ENCODE measurements at places on chromosomes 2 and 18.

DNA sequence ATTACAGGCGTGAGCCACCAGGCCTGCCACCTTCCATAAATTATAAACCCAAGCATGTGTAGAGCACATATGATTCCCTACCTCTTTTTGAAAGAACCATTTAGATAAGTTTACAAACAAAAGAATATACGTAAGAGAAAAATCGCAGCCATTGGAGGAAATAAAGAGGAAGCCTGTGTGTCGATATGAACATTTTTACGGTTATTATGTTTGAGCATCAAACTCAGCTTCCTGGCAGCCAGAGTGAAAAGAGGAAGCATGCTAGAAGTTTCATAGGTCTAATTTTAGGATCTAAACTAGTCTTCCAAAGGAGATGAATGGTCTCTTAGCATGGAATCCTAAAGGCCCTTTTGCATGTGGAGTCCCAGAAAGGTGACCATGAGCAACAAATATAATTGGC is 104.3 kb downstream of the PLB1 start:
- no peak for DNase-seq

DNA sequence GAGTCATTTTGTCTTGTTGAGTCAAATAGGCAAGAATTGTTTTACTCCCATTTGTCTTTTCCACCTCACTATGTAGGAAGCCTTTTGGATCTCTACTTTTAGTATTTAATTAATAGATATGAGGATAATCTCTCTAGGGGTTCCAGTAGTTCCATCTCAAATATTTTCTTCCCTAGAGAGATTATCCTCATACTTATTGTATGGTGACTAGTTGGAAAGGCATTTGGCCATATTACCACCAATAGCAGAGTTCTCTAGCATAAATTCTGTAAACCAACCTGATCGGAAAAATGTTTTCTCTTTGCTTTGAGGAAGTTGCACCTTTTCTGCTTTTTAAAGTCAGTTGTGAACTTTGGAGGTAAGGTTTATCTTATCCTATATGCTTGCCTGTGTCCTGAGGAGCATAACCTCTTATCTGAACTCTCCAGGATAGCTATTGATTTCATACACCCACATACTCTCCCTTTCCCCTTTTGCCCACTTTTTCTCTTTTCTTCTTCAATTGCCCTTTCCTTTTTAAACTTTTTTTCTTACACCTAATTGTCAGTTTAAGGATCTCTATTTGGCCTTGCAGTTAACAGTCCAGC is 100.8 kb downstream of the GALNT1 start:
- no peak for DNase-seq

- no peak for DNase-seq
Observed at GRCh38 chr18:68797871-68798270, at the start of gene CCDC102B. Gene CCDC102B (plus strand): TSS chr18:68798080. CDS start chr18:68836764, 38,684 bp downstream.

DNA sequence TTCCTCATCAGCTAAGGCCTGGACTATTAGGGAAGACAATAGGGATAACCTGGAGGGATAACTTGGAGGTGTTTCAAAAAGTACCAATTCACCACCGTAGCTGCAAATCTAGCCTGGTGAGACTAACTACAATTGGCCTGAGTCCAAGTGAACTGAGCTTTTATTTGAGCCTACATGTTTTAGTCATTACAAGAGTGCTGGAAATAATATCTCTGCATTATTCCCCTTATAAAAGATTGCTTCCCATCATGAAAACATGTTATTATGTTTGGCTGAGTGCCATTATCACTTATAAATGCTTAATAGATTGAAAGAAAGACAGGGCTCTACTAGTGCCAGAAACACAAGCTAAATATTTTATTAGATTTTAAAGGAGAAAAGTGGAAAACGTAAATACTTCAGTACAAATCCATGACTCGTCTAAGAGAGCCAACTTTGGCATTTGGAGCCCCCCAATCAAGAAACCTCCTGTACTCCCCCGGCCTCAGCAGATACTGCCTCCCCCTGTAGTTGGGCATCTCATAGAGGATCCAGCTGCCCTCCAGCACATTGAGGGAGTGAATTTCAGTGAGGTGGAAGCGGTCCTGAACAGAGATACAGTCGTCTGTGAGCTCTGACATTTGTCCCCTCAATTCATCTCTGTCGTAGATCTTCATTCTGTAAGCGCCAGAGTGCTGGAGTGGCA is 3.6 kb downstream of the CRYGB start:
- DNase-seq: no peak

- DNase-seq: no peak
Observed at GRCh38 chr2:224668123-224668909, 47.8 kb downstream of the CCDC195 start.

DNA sequence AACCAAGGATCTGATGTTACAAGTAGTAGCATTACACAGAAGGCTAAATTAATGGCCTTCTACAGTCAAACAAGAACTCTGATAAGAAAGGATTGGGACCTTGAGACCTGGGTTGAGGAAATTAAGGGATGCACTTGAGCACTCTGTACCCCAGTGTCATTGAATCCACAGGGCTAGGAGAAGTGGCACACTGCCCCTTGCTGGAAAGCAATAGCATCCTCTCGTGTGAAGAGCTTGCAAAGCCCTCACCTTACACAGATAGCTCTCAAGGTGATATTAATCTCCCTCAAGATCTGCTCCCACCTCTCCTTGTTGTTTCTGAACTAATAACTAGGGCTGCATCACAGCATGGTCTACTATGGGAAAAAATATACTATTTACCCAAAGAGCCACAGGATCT is 26.5 kb upstream of the CHST9 start:
- no peak for DNase-seq

- no peak for DNase-seq
Observed at GRCh38 chr18:35736696-35737095, 155.2 kb downstream of the GALNT1 start.

GRCh38 chr18:38606841-38607240 is 1041.2 kb upstream of the CELF4 start:
- DNase-seq: no peak

- no peak for DNase-seq
Observed at GRCh38 chr2:45808294-45808800, 156.9 kb downstream of the PRKCE start.

DNA sequence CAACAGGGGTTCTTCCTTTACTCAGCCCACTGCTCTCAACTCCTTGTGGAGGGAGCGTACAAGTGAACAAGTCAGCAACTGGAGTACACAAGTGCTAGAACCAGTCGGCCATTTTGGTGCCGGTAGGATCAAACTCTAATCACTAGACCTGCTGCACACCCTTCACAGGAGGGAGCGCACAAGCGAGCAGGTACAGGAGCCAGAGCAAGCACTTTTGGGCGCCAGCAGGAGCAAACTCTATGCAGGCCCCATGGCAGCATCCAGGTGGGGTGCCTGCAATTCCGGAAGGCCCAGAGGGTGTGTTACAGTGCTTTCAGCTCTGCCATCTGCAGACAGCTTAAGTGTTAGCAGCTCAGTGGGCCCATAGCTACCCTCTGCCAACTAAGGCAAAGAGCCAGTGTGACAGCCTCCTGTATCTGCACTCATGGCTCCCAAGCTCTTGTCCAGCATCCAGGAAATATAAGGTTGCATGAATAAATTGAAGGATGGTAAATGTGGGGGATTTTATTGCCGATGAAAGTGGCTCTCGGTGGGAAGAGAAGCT is 426.1 kb downstream of the DCC start:
- DNase-seq: no peak

GRCh38 chr2:227534714-227535113 is 62.8 kb downstream of the AGFG1 start:
- DNase-seq: no peak

DNA sequence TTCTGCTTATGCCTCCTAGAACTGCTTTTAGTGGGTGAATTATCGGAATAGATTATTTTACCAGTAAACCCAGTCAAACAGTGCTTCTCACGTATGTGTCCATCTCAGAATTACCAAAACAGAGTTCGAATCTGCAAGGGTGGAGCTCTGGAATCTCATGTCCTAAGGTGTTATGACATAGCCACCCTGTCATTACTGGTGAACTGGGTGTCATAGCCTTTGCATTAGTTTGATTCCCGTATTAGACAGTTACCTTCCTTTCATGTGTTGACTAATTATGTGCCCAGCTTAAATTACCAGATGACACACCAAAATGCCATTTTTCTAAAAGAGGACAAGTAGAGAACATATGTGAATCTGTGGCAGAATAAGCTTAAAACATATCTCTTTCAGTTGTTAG is 15.2 kb upstream of the KCNJ13 start:
- DNase-seq: no peak
